Activated CD8-positive, alpha-beta memory T cell treated with anti-CD3 and anti-CD28 coated beads, Interleukin-2, amount 10 ng/mL, durations not matched to agents 7 days and 5 days (primary cell): ENCODE measurements at places on chromosomes 4 and X.

DNA sequence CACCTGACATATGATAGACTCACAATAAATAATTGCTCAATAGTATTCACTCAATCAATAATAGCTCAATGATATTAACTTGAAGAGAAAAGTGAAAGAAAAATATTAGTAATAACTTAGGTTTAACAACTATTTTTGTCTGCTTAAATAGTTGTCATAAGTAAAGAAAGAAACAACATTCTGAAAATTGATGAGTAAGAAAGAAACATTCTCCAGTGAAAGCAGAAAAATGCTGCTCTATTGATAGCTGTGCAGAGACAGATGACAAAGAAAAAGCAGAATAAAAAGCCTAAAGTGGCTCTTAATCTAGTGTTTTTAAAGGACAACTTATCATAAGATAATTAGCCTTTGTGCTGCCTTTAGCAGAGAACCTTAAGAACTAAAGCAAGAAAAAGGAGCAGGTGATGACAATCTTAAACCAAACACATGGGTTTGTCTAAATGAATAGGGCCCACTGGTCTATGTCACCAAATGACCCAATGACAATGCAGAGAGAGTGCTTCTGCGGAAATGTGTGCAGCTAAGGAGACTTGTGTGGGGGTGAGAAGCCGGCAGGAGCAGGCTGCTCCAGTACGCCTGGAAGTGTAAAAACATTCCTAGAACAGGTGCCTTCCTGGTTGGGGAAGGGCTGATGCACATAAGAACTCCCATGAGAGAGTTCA lies 13.2 kb downstream of the HS3ST1 start:
- DNase-seq, result no peak

DNA sequence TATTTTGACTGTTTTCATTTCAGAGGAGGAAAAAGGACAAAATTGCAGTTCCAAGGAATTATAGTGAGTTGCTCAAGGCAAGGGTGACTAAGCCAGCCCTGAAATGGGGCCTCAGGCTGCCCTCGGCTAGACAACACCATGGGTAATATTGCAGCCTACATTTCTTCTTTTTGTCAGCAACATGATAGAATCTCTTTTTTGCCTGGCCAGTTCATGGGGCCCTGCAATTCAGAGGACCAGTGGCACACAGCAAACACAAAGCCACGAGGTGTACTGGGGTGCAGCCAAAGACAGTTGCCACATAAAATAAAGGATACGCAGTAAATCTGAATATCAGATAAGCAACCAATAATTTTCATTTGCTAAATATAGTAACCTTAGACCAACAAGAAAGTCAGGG lies 41.8 kb downstream of the RBM47 start:
- no peak for DNase-seq

DNA sequence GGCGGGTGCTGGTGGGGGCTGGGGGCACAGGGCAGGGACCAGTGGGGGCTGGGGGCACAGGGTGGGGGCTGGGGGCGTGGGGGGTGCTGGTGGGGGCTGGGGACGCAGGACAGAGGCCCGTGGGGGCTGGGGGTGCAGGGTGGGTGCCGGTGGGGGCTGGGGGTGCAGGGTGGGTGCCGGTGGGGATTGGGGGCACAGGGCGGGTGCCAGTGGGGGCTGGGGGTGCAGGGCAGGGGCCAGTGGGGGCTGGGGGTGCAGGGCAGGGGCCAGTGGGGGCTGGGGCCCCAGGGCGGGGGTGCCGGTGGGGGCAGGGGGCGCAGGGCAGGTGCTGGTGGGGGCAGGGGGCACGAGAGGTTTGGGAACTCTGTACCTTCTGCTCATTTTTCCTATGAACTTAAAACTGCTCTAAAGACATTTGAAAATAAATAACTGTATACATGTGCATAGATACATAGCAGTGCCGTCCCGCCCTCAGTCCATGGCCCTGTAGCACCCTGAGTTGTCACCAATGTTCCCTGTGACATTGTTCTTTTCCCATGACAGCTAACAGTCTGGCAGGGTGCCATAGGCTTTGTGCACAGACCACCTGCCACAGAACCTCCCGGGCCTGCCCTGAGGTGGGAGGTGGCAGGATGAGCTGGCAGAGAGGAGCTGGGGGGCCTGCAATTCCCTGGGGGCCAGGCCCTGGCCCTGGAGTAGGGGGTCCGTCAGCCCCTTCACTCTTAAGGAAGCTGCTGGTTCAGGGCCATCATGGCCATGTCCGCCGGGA lies 35.6 kb upstream of the ADRA2C start:
- DNase-seq, result no peak

- DNase-seq, result no peak
These were observed 134.0 kb downstream of the SH3KBP1 start for GRCh38 chrX:19753368-19753767.

DNA sequence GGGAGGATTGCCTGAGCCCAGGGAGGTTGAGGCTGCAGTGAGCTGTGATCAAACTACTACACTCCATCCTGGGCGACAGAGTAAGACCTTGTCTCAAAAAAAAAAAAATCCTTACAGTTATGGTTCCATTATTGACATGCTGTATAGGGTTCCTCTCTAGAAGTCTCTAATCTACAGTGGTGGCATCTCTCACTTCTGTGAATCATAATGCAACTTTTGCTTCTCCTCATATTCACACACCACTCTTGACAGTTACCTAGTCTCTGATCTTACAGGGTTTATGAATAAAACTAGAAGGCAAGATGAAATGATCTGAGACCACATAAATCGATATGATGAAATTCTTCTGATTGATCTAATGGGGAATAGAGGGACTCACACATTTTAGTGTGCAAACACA lies 40.6 kb downstream of the DOCK11 start:
- no peak for DNase-seq

- DNase-seq, result no peak
These were observed 53.5 kb downstream of the PTTG2 start for GRCh38 chr4:38013461-38014366.

GRCh38 chrX:118528071-118528737 lies 32.6 kb downstream of the DOCK11 start:
- peak; percentile 77 for DNase-seq

GRCh38 chr4:164485136-164485535 lies 268.8 kb upstream of the SMIM31 start:
- DNase-seq, result no peak

DNA sequence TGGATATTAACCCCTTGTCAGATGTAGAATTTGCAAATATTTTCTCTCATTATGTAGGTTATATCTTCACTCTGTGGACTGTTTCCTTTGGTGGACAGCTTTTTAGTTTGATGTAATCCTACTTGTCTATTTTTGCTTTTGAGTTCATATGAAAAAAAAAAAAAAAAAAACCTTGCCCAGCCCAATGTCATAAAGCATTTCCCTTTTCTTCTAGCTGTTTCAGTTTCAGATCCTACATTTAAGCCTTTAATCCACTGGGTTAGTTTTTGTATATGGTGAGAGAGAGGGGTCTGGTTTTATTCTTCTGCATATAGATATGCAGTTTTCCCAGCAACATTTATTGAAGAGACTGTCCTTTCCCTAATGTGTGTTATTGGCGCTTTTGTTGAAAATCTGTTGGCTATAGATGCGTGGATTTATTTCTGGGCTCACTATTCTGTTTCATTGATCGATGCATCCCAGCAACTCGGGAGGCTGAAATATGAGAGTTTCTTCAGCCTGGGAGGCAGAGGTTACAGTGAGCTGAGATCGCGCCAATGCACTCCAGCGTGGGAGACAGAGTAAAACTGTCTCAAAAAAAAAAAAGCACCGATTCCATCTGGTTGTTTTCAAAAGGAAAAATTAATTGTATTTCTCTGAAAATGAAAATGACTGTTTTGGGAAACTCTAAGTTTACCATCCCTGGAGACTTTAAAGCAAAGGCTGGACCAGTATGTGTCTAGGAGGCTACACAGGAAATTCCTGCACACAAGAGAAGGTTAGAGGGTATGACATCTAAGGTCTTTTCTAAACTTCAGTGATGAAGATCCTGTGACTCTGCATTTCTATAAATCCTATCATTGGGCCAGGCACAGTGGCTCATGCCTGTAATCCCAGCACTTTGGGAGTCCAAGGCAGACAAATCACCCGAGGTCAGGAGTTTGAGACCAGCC lies 35.6 kb downstream of the STEEP1 start:
- DNase-seq, result no peak

GRCh38 chrX:136168929-136169735 lies 21.8 kb downstream of the FHL1 start:
- no peak for DNase-seq

DNA sequence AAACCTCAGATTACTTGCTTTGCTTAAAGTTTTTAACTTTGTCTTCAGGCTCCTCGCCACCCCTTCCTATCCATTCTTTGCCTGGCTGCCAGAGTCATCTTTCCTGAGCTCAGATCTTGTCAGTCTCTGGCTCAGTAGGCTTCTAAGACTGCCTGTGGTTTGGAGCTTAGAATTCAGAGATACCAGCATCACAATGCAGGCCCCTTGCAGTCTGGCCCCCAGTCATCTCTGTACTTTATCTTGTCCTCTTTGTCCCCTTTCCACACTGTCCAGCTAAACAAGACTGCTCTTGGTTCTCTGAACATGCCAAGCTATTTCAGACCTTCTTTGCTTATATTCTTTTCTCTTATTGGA lies 3.0 kb downstream of the KIAA0232 start:
- peak; percentile 32 for DNase-seq

- no peak for DNase-seq
These were observed 161.2 kb upstream of the AGTR2 start for GRCh38 chrX:116009346-116009745.

DNA sequence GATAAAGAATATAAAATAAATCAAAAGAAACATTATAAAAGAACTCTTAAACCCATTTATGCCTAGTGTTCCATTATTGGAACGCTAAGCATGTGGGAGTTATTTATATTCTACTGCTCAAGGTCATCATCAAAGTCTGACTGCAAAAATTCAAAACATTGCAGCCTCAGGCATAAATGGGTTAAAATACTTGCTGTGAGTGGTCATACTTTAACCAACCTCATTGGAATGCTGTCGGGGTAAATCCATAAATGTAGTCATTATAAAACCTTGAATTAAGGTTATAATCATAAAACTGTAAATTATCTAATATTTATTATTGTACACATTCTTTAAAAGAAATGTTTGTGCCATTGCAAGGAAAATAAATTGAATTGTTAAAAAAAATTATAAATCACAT lies 55.0 kb downstream of the RPS6KA6 start:
- no peak for DNase-seq

DNA sequence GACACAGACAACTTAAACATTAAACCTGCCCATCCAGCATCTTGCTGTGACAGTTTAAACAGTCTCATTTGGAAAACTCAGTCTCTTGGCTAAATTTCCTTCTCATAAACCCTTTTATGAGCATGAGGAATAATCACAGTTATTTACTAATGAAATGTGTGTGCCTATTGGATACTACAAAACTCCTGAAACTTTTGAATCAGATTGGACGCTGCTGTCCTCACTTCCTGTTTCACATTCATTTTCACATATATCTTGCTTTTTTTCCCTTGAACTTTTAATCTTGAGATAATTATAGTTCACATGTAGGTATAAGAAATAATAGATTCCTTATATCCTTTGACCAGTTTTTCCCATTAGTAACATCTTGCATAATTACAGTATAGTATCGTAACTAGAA lies 111.7 kb downstream of the CDKL5 start:
- no peak for DNase-seq

- DNase-seq, result no peak
These were observed 1118.7 kb downstream of the SH3BGRL start for GRCh38 chrX:82320569-82320968.

- DNase-seq, result no peak
These were observed 48.7 kb upstream of the TNIP3 start for GRCh38 chr4:121212806-121213205.

GRCh38 chr4:152748619-152749018 lies 30.9 kb downstream of the TIGD4 start:
- no peak for DNase-seq

- no peak for DNase-seq
These were observed 23.7 kb downstream of the CC2D2A start for GRCh38 chr4:15493411-15493810.

DNA sequence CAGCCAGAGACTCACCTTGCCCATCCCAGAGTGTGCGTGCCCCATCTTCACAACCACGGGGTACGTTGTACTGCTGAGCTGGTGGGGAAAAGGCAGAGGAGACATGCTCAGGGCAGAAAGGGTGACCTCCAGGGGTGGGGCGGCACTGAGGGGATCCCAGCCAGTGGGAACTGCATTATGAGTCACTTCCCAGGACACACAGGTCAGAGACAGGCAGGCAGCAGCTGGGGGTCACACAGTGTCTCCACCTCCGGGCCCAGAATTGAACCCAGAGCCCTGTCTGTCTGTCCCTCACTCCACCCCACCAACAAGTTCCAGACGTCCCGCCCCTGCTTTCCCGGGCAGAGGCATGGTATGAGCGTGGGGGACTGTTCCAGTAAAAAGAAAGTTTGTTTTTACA lies 4.8 kb upstream of the TIMP1 start:
- DNase-seq, result no peak

DNA sequence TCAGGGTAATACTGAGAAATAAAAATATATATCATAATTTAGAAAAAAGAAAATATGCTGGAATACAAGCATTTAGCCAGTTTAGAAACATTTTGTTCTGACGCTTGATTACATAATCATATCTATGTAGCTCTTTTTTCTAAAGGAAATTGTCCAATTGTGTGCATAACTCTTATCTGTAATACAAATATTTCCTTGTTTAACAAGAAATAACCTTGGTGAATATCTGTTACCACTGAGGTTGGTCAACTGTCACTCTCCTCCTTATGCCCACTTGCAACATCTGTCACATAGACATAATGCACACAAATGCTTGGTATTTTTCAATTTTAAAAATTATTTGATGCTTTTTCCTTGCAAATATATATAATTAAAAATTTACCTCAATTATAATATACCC lies 609.7 kb downstream of the TLL1 start:
- no peak for DNase-seq

- DNase-seq, result no peak
These were observed 183.5 kb downstream of the GBA3 start for GRCh38 chr4:22876270-22876669.

DNA sequence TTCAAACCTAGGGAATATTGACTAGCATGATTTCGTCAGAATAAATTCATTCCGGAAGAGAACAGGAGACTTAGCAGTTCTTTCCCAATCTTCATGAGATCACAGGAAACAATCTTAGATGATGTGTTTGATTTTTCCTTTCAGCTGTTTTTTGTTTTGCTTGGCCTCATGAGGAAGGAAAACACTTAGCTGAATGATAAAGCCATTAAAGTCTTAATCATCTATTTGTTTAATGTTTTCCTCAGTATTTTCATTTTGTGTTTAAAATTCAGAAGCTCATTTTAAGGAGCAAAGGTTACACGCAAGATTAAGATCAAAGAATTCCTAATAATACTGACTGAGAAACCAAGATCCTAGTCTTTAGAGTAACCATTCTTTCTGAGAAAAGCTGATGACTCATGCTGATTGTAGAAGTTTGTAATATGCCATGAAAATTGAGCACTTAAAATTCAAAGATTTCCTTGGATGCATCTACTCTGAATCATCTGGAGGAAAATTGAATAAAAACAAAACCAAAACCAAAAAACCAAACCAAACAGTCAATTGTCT lies 15.4 kb upstream of the TBC1D19 start:
- no peak for DNase-seq

GRCh38 chrX:9542761-9543111 lies 77.9 kb downstream of the TBL1X start:
- no peak for DNase-seq

GRCh38 chr4:78627046-78627965 lies 75.7 kb downstream of the ANXA3 start:
- DNase-seq, result no peak

GRCh38 chr4:90002441-90003062 lies 107.9 kb downstream of the MMRN1 start:
- DNase-seq, result no peak
